Nucleus accumbens (tissue), 56 donors: ENCODE measurements at places on chromosomes 2 and 18.

DNA sequence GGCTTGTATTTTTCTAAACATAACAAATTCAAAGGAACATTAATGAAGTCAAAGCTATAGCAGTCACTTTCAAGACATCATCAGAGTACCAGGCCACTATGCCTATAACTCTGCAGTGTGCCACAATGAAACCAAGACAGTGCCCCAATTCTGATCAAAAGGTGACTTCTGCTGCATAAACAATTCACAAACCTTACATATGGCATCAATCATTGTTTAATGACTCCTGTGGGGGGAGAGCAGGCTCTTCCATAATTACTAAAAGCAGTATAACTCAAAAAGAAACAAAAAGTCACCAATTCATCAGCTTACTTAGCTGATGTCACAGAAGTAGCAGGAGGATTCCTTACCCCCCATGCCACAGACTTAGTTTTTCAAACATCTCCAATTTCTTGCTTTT is 15.5 kb downstream of the LPIN2 start:
- DNase-seq, result no peak

- DNase-seq, result no peak
These were observed 14.7 kb downstream of the KLF7 start for GRCh38 chr2:207151048-207151447.

DNA sequence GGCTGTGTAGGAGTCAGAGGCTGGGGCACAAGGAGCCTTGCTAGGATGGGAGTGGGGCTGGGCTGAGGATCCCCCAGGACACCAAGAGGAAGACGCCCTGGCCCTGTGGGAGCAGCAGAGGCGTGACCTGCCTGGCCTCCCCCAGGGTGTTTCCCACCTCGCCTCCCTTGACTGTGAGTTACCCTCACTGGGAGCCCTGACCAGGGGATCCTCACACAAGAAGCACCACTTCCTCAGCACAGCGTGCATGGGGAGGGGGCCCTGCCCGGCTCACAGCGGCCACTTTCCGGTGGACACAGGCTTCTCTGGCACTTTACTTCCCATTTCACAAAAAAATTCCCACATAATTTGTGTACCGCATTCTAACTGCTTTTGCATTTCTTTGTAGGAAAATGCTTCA is 187.7 kb downstream of the EIPR1 start:
- no peak for DNase-seq

- no peak for DNase-seq
These were observed 20.4 kb downstream of the KDSR start for GRCh38 chr18:63346480-63347183.

GRCh38 chr18:21979171-21979560 is 190.2 kb upstream of the GATA6 start:
- DNase-seq, result no peak

GRCh38 chr18:49716035-49716434 is 97.3 kb downstream of the ACAA2 start:
- DNase-seq, result no peak

GRCh38 chr2:240873098-240873788 is 4.6 kb downstream of the AGXT start:
- no peak for DNase-seq

DNA sequence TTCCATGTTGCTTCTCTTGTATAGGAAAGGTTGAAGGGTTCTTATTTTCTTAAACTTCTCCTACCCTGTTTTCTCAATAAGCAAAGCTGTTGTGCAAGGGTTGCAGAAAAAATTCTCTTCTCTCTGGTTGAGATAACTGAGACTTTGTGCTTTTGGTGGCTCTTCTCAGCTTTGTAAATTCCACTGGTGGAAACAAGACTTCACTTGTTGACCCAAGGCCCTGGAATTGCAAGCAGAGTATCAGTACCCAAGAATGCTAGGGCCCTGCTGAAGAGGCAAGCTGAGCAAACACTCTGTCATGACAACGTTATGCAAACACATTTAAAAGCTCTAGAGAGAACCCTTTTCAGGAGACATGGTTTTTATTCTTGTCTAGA is 294.7 kb upstream of the EPAS1 start:
- DNase-seq, result no peak

DNA sequence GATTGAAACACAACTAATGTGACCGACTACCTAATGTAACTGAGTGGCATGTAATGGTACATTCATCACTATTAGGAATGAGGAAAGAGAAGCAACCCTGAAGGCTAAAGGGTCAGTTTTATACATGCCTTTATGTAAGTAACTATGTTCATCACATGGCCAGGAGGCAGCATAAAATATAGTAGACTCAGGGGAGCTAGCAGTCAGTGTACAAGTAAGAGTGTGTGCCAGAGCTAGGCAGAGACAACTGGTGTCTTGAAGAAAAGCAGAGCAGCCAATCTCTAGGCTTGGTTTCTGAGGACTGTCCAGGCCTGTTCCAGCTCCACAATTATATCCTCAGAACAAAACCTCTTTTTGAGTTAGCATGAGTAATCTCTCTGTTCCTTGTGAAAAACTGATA is 18.1 kb downstream of the SMAD2 start:
- no peak for DNase-seq

- no peak for DNase-seq
These were observed 17.8 kb downstream of the NPC1 start for GRCh38 chr18:23568281-23569138.

- DNase-seq, result no peak
These were observed 1.1 kb upstream of the SP9 start for GRCh38 chr2:174333372-174334277.

GRCh38 chr18:62345909-62346308 is 20.8 kb downstream of the TNFRSF11A start:
- no peak for DNase-seq
